ENCODE measurements at places on chromosomes 7 and 10. TPM values are rescaled to one million over a fixed set of nuclear protein-coding genes. Genes with fewer than 3 reads are reported as not detected.

DNA sequence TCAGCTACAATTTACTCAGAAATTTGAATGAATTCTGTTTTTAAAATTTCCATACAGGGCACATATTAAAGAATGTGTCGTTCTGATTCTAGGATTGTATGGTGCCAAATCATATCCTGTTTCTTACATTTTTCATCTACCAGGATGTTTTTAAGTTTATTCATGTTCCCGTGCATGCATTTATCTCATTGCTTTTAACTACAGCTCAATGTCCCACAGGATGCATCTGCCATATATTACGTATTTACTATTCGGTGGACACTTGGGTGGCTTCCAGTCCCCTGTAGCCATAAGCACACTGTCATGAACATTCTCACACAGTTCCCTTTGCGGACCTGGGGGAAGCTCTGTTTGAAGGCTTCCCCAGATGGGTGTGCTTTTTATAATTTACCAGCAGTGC lies 122.3 kb downstream of the CCDC71L start:
- DNase-seq: no peak

The NEUROG3 gene
- not detected for total RNA-seq

DNA sequence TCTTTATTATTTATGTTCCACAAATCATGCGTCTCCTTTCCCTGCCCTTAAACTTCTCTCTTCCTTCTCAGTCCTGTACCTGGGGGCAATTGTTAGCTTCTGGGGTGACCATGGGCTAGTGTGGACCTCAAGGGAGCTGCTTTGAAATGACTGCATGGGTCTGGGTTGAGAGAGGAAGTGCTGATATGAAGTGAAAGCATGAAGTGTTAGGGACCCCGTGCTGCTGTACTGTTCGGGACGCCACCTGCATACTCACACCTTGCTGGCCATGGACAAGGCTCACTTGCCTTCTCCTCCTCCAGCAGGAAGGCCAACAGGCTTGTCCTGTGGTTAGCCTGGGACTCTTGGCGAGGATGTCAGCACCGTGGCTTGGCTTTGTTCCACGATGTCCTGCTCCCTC lies 56.7 kb downstream of the MTPN start:
- no peak for DNase-seq

The RSU1 gene
- 35.3 TPM for total RNA-seq
